ENCODE measurements at places on chromosomes 2 and 18.

GRCh38 chr18:5424903-5425664 is 118.7 kb downstream of the EPB41L3 start:
- peak; percentile 62 for DNase-seq

DNA sequence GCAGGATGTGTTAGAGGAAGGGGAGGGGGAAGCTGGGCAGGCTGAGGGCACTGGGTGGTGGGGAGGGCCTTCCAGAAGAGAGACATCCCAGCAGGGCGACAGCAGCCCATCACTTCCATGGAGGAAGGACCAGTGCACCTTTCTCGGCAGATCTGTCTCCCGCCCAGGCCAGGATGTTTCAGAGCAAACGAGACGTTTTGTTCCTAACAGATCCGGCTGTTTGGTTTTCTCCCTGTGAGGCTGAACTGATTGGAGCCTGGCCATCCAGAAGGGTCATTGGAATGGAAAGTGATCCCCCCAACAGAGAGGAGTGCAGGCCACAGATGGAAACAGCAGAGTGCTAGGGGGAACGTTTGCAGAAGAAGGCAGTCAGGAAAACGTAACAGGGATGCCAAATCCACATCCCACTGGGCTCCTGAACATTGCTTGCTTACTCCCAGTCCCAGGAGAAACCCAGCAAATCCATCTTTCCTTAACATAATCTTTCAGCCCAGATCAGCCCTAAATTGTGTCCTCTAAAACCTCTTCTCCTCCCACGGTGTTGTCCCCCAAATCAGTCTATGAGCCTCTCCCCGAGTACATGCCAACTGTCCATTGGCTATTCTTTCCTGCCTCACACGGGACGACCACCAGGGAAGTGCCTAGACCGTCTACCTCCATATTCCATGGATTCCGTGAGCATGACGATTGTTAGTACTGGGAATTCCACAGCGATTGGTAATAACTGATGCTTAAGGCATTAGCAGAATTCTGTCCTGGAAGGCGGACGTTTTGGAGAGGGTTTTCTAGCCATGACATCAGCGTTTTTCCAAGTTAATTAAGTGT is 126.8 kb downstream of the SEPTIN10 start:
- no peak for DNase-seq

DNA sequence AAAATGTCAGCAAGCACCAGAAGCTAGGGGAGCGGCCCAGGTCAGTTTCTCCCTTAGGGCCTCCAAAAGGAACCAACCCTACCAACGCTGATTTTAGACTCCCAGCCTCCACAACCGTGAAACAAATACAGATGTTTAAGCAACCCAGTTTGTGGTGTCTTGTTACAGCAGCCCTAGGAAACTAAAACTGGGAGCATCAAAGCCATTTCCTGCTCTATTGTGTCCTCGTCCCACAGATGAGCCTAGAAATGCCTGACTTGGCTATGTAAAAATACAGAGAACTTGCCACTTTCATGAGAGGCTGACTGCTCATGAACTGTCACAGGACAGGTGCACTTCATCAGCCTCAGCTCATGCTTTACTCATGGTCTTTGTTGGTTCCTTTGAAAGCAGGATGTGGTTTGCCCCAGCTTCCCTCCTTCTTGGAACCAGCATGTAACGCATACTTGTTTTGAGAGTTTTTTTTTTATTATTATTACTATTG is 97.6 kb upstream of the SLC39A10 start:
- DNase-seq = no peak

GRCh38 chr2:207256476-207257207 is 90.9 kb upstream of the KLF7 start:
- no peak for DNase-seq

- DNase-seq = no peak
Observed at GRCh38 chr18:73664896-73665295, 482.7 kb downstream of the FBXO15 start.

GRCh38 chr2:117656546-117656945 is 157.9 kb upstream of the DDX18 start:
- peak; percentile 5 for DNase-seq

Data from hepatocyte (in vitro differentiated cells).